ENCODE measurements at places on chromosomes 7 and 10.

- DNase-seq: no peak
Measured at GRCh38 chr10:119353421-119353820, 146.1 kb downstream of the GRK5 start.

DNA sequence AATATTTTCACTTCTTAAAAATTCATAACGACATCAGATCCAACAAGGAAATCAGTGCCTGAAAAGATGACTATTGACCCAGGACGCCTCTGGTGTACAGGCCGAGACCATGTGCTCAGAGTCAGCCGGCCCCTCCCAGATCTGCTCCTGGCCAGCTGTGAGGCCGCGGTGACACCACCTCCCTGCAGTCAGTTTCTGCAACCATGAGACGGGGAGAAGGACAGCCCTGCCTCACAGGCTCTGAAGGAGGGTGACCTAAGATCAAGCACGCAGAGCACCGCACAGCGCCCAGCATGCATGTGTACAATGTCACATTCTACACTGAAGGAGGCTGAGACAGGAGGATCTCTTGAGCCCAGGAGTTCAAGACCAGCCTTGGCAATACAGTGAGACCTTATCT is 2.6 kb upstream of the GPER1 start:
- no peak for DNase-seq

DNA sequence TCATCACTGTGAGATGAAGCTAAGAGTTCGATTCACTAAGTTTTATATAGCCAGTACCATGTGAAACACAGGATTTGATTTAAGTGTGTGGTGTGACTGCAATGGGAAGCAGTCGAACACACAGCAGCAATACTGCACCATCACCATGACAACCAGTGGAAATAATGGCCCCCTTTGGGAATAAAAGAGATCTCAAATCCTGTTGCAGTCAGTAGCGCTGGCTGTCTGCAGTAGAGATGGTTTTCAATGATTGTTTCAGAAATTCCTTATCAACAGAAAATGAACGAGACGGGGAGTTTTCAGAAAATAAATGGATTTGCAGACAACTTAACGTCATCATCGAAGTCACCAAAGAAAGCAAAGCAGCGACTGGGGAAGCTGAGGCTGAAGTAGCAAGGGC is 91.0 kb downstream of the PTPRE start:
- peak; percentile 58 for DNase-seq

GRCh38 chr7:41994746-41995110 is 242.3 kb downstream of the GLI3 start:
- DNase-seq: no peak

DNA sequence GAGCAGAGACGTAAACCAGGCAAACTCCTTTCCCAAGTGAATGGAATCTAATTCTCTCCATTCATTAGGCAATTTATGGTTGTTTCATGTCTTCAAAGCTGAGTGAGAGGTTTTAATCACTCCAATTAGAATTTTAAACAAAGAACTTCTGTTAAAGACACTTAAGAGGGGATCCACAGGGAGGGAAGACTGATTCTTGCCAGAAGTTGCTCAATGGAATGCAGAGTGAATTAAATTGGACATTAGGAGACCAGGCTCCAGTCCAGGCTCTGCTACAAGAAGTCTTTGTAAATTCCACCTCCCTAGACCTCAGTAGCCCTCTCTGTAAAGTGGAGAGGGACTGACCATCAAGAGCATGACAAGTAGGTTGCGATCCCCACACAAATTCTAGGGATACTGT is 130.7 kb upstream of the TMEM72 start:
- no peak for DNase-seq

DNA sequence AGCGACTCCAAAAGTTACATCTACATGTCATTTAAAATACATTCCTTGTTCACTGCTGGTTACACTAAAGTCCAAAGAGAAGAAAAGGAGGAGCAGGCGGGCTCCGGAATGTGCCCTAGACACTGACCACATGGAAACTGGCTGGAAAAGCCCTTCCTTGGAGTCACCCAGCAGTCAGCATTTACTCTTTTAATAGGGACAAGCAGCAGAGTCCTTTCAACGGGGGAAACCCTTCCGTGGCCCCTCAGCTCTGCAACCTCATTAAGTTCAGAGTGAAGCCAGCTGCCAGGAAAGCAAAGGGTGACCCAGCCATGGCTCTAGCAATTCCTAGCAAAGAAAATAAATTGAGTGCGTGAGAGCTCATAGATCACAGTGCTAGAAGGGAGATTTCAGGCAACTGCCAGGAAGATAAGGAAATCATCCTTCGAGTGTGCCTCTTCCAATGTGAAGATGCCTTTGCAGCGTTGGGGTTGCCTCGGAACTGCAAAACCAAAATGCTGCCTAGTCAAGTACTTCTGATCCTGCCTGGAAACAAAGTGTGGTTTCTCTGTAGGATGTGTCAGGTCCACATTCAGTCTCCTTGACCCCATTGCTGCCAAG is 101.6 kb downstream of the SORBS1 start:
- peak; percentile 64 for DNase-seq

Measured in femur (tissue), 1 donor.